ENCODE measurements at places on chromosomes 11 and 22.
A peak's percentile ranks its signal among the peaks of the same experiment; 100 is the strongest.

DNA sequence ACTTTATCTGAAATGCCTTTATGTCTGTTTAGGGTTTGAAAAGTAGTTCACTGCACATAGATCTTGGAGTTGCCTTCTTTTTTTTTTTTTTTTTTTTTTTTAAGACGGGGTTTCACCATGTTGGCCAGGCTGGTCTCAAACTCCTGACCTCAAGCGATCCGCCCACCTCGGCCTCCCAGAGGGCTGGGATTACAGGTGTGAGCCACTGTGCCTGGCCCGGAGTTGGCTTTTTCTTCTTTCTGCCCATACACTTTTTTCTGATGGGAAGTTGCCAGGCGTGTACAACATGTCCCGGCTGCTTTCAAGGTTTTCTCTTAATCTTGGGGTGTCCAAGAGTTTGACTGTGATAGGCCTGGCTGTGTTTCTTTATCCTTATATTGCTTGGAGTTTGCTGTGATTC, 12.9 kb upstream of the GNB1L start:
- DNase-seq, result no peak

DNA sequence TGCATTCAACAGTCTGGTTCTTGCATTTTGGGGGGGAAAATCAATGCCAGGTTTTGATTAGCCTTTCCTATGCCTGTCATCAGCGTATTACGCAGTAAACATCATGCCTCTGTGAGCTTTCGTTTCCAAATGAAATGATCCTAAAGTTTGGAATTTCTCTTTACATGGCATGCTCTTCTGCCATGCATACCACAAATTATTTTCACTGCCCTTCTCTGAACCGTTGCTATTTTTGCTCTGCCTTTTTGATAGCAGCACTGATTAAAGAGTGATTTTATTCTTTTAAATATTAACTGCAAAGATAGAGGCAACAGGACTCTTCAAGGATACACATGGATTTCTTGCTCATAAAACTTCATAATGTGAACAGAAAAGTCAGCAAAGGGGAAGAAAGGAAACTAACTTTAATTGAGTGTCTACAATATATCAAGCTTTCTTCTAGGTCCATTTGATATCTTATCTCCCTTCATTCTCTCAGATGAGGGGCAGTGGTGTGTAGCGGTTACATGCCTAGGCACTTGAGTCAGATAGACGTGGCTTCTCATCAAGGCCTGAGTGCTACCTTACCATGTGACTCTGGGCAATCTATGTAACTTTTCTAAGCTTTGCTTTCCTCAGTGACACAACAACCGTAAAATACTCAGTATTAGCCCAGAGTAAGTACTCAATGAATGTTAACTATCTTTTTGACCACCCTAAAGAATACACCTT, 25.0 kb upstream of the FZD4 start:
- no peak for DNase-seq

- DNase-seq, result peak; percentile 32
These were observed 10.4 kb upstream of the SUN2 start for GRCh38 chr22:38766076-38766777.

DNA sequence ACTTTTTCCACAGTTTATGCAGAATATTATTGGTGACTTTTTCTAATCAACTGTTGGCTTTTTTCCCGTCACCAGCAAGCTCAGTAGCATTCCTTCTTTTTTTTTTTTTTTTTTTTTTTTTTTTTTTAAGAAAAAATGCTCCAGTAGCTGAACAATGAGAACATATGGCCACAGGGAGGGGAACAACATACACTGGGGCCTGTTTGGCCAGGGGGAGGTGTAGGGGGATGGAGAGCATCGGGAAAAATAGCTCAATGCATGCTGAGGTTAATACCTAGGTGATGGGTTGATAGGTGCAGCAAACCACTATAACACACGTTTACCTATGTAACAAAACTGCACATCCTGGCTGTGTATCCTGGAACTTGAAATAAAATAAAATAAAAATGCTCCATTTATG, 82.5 kb downstream of the ARHGAP42 start:
- DNase-seq, result no peak

DNA sequence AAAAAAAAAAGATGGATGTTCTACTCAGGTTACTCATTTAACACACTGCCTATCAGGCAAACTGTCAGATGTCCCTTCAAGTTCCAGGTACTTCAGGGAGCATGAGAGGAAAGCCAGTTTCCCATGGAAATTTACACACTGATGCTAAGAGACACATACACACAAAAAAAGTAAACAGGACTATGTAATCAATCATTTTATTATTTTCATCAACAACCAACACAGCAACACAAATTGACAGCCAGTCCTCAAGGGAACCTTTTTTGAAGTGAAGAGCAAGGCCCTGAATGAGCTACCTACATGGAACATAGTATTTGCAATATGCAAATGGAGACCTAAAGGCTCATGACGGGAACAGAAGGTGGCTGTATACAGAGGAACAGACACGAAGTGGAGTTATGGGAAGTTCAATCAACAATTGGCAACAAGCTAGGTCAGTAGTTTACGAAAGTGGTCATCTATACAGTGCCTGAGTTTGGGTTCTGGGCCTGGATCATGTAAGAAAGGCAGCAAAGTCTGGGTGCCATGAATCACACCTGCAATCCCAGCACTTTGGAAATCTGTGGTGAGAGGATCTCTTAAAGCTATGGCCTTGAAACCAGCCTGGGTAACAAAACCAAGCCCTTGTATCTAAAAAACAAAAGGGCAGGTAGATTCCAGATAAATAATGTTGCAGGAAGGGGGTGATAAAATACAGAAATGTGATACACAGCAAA, 12.6 kb upstream of the WDR74 start:
- no peak for DNase-seq

All from activated CD4-positive, alpha-beta T cell treated with anti-CD3 and anti-CD28 coated beads for 4 hours (primary cell).